Stimulated activated CD8-positive, alpha-beta memory T cell treated with anti-CD3 and anti-CD28 coated beads, Interleukin-15, amount 100 ng/mL, for 1 hour (primary cell): ENCODE measurements at places on chromosomes 16 and 17.

GRCh38 chr16:28930203-28930602, 1.6 kb upstream of the CD19 start:
- no peak for DNase-seq

DNA sequence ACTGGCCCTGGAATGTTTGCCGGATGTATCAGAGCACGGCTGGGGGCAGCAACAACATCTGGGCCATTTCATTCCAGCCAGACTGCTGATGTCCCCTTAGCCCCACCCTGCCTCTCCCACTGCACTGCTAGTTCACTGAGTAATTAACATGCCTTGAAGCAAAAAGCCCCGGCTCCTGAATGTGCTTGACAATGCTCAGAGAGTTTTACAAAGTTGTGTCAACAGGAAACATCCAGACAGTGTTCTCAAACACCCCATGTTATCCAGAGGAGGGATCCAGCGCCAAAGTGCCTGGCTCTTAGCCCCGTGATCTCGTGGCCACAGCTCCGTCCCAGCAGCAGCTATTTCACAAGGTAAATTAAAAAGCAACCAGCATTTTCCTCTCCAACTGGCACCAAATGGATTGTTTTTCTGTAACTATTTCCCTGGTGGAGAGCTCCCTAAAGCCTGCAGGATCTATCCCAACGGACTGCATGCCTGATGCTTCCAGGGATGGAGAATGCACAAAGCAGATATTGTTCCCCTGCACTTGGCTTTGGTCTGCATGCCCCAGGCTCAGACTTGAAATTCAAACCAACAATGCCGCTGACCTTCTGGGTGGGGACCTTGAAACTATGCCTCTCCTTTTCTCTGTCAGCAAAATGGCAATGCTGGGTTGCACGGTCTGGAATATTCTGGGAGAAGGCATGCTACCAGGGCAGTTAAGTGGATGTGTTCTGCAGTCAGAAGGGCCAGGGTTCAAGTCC, 115.6 kb upstream of the CDH5 start:
- DNase-seq: no peak

DNA sequence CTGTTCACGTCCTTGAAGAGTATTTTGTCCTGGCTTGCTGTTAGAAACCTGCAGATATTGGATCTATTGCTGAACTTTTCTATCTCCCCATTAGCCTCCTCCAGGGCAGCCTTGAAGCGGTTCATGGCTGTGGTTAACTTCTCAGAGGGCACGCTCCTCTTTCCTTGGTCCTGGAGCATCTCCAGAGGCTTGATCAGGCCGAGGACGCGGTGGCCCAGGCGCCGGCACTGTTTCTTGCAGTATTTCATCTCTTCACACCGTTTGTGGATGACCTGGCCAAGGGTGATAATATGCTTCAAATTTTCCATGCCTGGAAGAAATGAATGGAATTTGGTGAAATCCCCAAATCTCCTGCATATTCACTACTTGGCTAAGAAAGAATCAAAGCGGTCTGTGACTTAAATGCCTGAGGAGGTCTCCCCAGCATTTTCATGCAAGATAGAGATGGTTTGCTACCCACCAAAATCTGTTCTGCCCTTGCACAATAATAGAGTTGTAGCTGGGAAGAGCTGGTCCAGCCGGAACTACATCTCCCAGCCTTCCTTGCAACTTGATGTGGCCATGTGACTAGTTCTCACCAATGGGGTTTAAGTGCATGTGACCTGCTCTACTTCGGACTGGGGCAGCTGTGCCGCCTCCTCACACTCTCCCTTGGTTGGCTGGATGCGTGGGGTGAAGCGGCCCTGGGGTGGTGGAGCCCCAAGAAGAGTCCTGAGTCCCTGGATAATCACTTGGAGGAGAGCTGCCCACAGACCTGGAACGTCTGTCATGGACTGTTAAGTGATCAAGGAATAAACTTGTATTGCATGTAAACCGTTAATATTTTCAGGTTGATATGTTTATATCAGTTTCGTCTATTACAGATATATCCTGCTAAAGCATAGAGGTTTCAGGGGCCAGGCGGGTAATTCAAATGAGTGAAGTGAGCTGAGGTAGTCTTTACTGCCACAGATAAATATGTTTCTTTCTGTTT, 4.9 kb downstream of the MLKL start:
- peak; percentile 34 for DNase-seq

GRCh38 chr17:34178092-34178491, 77.0 kb upstream of the CCL2 start:
- DNase-seq: no peak

DNA sequence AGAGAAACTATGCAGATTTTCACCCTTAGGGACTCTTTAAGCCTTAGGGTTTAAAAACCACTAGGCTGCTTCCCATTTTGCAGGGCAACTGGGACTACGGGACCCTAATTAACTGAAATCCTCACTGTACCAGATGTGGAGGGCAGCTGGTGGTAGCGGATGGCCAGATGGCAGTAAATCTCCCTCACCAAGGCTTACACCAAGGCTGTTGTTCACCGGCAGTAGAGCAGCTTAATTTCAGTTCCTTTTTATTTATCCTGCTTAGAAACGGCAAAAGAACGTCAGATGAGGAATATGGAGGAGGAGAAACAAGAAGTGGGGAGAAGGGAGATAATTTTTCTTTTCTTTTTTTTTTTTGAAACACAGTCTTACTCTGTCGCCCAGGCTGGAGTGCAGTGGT, 6.5 kb downstream of the ABHD15 start:
- DNase-seq: no peak

DNA sequence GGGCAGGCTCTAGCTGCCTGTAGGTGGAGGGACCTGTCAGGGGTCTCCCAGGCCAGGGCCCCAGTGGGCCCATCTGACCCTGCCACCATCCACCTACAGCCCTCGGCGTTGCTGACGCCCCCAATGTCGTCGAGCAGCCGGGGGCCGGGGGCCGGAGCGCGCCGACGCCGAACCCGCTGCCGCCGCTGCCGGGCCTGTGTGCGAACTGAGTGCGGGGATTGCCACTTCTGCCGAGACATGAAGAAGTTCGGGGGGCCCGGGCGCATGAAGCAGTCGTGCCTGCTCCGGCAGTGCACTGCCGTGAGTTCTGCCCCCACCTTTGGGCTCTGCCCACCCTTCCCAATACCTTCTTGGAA, 2.2 kb downstream of the FBXL19 start:
- no peak for DNase-seq

GRCh38 chr17:42642336-42642735, 16.7 kb upstream of the TUBG2 start:
- DNase-seq: no peak

- no peak for DNase-seq
Observed at GRCh38 chr16:86585821-86586611, 7.7 kb downstream of the FOXL1 start.

- DNase-seq: no peak
Observed at GRCh38 chr17:42873315-42873714, 22.3 kb downstream of the AOC3 start.

- no peak for DNase-seq
Observed at GRCh38 chr16:75402821-75403475, 30.4 kb downstream of the CFDP1 start.

- DNase-seq: peak; percentile 23
Observed at GRCh38 chr16:11328172-11329070, 16.8 kb upstream of the RMI2 start.

- no peak for DNase-seq
Observed at GRCh38 chr17:27415120-27415795, 41.0 kb upstream of the KSR1 start.

DNA sequence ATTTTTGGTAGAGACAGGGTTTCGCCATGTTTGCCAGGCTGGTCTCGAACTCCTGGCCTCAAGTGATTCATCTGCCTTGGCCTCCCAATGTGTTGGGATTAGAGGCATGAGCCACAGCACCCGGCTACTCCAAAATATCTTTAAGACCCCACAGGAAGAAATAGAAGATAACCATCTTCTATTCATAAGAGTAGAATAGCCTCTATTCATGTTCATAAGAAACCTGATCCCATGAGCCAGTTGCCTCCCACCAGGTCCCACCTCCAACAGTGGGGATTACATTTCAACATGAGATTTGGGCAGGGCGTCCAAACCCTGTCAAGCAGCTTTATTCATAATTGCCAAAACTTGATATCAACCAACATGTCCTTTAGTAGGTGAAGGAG, 13.9 kb upstream of the TMC7 start:
- no peak for DNase-seq

DNA sequence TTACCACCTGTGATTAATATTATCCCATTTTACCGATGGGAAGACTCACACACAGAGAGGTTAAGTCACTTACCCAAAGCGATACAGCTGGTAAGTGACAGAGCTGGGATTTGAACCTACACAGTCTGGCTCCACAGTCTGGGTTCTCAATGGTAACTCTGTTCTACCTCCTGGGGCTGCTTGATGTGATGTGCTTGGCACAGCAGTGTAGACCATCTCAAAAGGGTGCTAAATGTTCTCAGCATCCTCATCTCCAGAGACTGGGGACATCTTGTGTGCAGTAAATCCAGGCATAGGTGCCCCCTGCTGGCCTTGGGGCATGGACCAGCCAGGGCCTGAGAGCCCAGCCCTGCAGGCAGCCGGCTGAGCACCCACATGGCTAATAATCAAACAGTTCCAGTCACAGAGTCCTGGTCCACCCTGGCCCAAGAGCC, 15.4 kb upstream of the KATNB1 start:
- DNase-seq: no peak

- no peak for DNase-seq
Observed at GRCh38 chr16:50525262-50525661, 22.9 kb upstream of the NKD1 start.

DNA sequence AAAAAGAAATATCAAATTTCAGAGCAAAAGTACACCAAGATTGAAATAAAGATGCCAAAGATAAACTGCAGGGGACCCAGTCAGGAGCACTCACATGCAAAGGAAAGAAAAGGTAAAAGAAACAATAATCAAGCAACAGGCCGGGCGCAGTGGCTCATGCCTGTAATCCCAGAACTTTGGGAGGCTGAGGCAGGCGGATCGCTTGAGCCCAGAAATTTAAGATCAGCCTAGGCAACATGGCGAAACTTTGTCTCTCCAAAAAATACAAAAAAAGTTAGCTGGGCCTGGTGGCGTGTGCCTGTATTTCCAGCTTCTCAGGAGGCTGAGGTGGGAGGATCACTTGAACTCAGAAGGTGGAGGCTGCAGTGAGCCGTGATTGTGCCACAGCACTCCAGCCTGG, 107.6 kb upstream of the SMURF2 start:
- no peak for DNase-seq

- DNase-seq: no peak
Observed at GRCh38 chr17:75695141-75695829, 26.0 kb upstream of the ITGB4 start.

GRCh38 chr16:12708266-12708665, 95.4 kb downstream of the CPPED1 start:
- no peak for DNase-seq

- DNase-seq: no peak
Observed at GRCh38 chr16:28596115-28596630, 677 bp downstream of the SULT1A2 start.

DNA sequence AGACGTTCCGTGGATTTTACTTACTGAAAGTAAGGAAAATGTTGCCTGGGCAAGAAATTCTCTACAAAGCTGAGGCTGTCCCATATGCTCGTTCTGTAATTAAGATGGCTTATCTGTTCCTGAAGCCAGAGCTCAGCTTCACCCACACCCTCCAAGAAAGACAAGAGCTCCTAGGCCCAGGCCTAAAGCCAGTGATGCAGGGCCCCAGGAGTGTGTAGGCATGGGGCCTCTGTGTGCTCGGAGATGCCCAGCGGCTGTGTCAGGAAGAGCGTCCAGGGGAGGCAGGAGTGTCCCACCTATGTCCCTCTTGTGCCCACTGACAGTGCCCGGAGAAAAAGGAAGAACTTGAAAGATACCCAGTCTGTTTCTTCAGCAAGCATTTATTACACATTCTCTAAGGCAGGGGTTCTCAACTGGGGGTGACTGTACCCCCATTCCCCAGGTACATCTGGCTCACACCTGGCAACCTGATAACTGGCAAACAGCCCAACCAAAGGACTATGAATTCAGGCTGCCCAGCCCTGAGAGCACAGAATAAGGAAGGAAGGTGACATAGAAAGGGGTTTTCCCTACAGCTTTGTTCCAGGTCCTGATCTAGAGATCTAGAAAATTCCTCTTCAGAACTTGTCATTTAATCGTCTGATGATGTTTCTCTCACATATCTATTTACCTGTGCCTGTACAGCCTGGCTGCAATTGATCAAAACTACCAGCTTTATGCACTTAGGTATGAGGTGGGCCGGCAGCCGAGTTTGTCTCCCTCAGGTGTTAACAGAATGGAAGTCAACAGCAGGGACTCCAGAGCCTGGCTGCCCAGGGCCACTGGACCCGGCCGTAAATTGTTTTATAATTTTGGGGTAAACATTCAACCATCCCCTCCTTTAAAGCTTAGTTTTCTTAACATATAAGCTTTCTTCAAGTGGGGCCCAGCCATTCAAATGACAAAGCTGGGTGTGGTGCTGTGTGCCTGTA, 12.0 kb downstream of the SNN start:
- DNase-seq: no peak

GRCh38 chr17:5378566-5379207, 40.8 kb downstream of the NUP88 start:
- DNase-seq: no peak

GRCh38 chr16:68281368-68282063, 17.2 kb downstream of the SLC7A6 start:
- DNase-seq: no peak

DNA sequence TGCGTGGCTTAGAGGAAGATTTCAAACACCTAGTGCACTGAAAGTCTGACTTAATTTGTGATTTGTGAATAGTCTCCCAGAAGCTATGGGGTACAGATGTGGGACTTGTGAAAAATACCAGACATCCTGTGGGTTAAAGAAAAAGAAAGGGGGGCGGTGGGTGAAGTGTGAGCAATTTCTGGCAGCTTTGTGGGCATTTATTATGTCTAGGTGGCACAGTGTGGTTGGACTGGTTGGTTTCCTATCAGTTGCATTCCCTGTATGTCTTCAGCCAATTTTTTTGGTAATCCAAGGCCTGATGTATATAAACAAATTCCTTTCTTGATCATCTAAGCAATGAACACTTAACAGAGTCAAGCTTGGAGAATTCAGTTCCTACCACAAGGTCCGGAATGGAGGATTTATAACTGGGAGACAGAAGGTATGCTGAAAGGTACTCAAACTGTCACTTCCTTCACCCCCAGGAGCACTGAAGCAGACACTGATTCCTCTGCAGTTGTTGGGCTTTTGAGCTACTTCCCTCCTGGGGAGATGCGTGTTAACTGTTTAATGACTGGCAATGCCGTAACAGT, 211.6 kb downstream of the WWOX start:
- DNase-seq: no peak

GRCh38 chr17:42281571-42282096, 5.4 kb upstream of the STAT5B start:
- DNase-seq: no peak

- no peak for DNase-seq
Observed at GRCh38 chr16:84893849-84894599, 74.2 kb downstream of the CRISPLD2 start.
